Activated T-helper 2 cell treated with anti-CD3 and anti-CD28 coated beads, Interferon-gamma antibody, Interleukin-2, Interleukin-4, amounts not matched to agents 10 μg/mL and 5 μg/mL and 100 μg/mL, durations not matched to agents 14 hours and 24 hours and 36 hours (primary cell): ENCODE measurements at places on chromosomes 3 and 15.
A peak's percentile ranks its signal among the peaks of the same experiment; 100 is the strongest.

DNA sequence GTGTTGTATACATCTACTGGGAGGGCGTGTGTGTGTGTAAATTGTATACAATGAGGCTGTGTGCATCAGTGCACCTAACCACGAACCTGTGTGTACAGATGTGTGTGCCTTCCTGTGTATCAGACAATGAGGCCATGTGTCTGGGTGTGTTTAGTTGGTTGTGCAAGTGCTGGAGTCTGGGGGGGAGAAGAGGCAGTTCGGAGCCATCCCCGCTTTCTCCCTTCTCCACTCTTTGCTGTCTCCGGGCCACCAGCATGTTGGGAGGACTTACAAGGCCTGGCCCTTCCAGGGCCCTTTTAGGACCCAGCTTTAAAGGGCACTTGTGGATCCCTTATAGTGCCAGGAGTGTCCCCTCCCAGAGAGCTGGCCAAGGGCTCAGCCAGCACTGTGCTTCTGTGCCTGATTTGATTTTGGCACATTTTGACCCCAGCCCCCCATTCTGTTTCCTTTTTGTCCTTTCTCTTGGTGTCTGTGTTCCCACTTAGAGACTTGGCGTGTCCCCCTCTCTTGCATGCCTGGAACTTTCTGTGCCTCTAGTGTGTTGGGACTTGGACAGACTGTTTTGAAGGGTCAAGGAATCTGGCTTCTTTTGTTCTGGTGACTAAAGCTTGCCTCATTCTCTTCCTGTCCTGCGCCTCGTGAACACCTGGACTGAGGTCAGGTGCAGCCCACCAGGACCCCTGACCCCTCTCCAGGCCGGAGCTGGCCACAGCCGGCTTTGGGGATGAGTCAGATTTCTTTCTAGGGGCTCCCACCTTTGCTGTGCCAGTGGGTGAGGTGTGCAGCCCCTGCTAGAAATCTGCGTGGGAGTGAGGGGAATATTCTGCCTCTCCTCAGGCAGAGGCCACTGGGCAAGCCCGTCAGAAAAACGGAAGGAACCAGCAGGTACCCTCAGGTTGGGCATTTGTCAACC, 1.5 kb downstream of the CTDSPL start:
- no peak for DNase-seq
- no peak overlapping the region for H3K27ac ChIP-seq
- peaks cover 27% of the 10 kb centered on the region for H3K4me1 ChIP-seq
- H3K36me3 ChIP-seq: no peaks in the 10 kb centered on the region
- H3K4me3 ChIP-seq: peak overlapping the region; percentile 84
- peaks cover 23% of the 10 kb centered on the region for H3K27me3 ChIP-seq

DNA sequence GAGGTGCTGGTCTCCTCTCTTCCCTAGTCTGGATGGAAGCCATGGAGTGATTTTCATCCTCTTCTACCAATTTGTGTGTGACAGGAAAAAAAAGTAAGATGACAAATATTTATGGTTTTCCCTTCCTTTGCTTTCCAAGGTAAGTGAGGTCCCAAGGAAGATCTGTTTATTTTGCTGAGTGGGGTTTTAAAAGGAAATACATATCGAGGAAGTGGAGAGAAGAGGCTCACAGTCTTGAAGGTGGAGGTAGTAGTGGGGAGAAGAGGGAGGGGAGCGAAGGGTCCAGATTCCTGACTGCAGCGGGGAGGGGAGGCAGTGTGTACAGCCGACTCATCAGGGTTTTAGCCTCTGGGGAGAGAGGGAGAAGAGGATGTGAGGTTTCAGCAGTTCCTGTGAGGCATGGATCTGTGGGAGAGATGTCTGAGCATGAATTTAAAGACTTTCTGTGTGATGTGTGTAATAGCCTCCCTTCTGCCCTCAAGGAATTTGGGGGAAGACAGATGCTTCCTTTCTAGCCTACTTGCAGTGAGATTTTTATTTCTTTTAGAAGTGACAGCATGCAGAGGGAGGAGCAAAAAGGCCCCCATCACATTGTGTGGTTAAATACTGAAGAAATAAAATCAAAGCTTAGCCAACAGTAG, 272.4 kb downstream of the THRB start:
- no peak for DNase-seq
- H3K36me3 ChIP-seq: no peaks in the 10 kb centered on the region
- no peak overlapping the region for H3K4me3 ChIP-seq
- H3K27ac ChIP-seq: no peak overlapping the region

GRCh38 chr3:170357176-170358041, at the start of gene SKIL:
SKIL (plus strand) TSS chr3:170357715; CDS start chr3:170360332, 2,617 bp downstream.
- peaks cover 30% of the 10 kb centered on the region for H3K4me1 ChIP-seq
- peak within 1 kb of the TSS; percentile 97 for H3K27ac ChIP-seq
- peak; percentile 93 for DNase-seq
- H3K27me3 ChIP-seq: peaks cover 8% of the 10 kb centered on the region
- peaks cover 35% of the 10 kb centered on the region for H3K36me3 ChIP-seq

GRCh38 chr3:161905520-161906132, 409.0 kb downstream of the OTOL1 start:
- no peak overlapping the region for H3K27ac ChIP-seq
- H3K4me1 ChIP-seq: no peaks in the 10 kb centered on the region
- DNase-seq: no peak
- H3K27me3 ChIP-seq: no peaks in the 10 kb centered on the region
- no peaks in the 10 kb centered on the region for H3K36me3 ChIP-seq
- no peak overlapping the region for H3K4me3 ChIP-seq

DNA sequence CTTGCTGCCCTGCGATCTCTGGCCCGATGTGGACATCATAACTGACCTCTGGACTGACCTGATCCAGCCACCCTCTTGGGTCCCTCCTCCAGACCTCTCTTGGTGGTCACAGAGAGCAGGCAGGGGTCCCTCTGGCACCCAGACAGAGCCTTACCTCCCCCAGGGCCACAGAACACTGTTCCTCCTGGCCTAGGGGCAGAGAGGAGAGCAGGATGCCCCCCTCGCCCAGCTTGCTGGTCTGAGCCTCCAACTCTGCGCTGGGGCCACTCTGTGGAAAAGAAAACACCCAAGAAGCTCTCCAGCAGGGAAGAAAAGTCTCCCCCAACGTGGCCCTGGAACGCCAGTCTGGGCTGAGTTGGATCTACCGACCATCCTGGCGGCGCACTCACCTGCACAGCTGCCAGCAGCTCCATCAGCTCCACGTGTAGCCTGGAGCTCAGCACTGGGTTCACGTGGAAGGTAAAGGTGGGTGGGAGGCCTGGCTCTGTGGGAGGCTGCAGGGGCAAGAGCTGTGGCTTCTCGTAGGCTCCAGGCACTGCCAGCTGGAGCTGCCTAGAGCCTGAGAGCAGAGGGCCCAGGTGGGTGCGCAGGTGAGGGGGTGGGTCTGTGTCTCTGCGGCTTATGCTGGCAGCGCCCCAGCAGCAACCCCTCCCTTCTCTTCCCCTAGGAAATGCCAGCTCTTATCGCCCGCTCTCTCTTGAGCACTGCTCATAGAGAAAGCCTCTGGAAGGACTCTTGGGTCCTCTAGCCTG, 6.0 kb downstream of the PLA2G4F start:
- DNase-seq: no peak
- H3K27ac ChIP-seq: no peak overlapping the region
- H3K4me1 ChIP-seq: no peaks in the 10 kb centered on the region
- H3K27me3 ChIP-seq: no peaks in the 10 kb centered on the region

GRCh38 chr3:38638354-38638753, 11.1 kb downstream of the SCN5A start:
- H3K4me1 ChIP-seq: no peaks in the 10 kb centered on the region
- peaks cover 4% of the 10 kb centered on the region for H3K27me3 ChIP-seq
- no peak overlapping the region for H3K27ac ChIP-seq
- H3K4me3 ChIP-seq: no peak overlapping the region
- DNase-seq: no peak

DNA sequence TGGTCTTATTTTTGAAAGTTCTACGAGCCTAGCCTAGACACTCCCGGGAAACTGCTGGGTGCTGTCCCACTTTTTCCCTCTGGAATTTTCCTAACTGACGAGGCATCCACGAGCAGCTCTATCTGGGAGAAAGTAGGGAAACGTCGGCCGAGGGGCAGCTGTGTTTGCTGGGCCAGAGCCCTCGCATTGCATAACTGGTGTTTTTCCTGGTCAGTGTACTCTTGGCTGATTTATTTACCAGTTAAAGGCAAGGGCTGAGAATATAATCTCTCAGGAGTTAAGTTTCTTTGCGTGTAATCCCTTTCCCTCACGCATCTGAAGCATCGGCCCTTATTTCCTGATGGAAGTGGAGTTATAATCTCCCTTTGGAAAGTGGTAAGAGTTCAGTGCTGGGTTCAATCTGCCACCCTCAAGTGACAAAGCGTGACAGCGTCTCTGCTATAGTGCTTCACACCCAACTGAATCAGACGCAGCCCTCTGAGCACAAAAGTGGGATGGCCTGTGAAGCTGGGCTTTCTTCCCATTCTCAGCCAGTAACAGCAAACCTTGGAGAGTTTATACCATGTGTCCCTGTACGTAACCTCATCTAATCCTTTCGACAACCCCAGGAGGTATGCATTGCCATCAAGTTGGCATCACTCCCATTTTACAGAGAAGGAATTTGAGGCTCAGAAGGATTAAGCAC, 311.5 kb downstream of the RORA start:
- no peak for DNase-seq
- H3K4me3 ChIP-seq: no peak overlapping the region
- no peak overlapping the region for H3K27ac ChIP-seq
- no peaks in the 10 kb centered on the region for H3K36me3 ChIP-seq

DNA sequence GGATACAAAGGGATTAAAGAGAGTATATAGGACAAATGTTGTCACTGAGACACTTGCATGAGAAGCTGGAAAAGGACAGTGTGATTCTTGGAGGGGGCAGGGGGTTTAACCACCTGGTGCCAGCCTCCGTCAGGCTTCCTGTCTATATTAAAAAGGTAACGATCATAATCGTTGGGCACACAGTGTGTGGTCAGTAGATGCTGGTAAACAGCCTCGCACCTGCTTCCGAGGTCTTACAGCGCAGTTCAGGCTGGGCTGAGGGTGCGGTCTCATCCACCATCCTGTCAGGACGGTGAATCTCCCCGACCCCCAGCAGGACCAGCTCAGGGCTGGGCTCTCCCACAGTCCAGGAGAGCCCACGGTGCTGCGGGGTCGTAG, 47.7 kb upstream of the SMAD6 start:
- H3K4me3 ChIP-seq: no peak overlapping the region
- DNase-seq: no peak
- H3K4me1 ChIP-seq: peaks cover 3% of the 10 kb centered on the region
- H3K36me3 ChIP-seq: no peaks in the 10 kb centered on the region

GRCh38 chr3:118960876-118961450, 73.7 kb downstream of the IGSF11 start:
- H3K4me1 ChIP-seq: peaks cover 12% of the 10 kb centered on the region
- peaks cover 33% of the 10 kb centered on the region for H3K27me3 ChIP-seq
- no peak overlapping the region for H3K4me3 ChIP-seq
- H3K36me3 ChIP-seq: no peaks in the 10 kb centered on the region
- no peak overlapping the region for H3K27ac ChIP-seq
- DNase-seq: no peak

DNA sequence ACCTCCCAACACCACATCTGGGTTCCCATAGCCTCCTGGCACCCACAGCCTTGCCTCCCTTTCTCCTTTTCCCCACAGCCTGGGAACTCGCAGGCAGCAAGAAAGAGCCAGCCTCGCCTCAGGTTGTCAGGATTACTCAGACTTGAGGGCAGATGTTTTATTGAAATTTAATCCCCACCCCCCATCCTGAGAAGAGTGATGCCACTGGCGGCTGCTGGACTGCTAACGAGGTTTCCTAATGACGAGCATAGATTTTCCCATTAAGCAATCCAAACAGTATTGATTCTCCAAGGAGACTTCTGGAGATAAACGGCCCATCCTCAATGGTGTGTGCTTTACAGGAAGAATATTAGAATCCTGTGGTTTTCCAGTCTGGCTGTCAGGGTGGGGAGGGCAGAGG, 13.7 kb downstream of the SHF start:
- H3K36me3 ChIP-seq: peaks cover 16% of the 10 kb centered on the region
- no peaks in the 10 kb centered on the region for H3K4me1 ChIP-seq
- H3K27me3 ChIP-seq: no peaks in the 10 kb centered on the region
- H3K27ac ChIP-seq: no peak overlapping the region
- no peak overlapping the region for H3K4me3 ChIP-seq

GRCh38 chr3:65438612-65439011, 600.1 kb downstream of the MAGI1 start:
- no peaks in the 10 kb centered on the region for H3K4me1 ChIP-seq
- H3K36me3 ChIP-seq: no peaks in the 10 kb centered on the region
- H3K27ac ChIP-seq: no peak overlapping the region

- H3K4me1 ChIP-seq: no peaks in the 10 kb centered on the region
- H3K4me3 ChIP-seq: no peak overlapping the region
- no peak overlapping the region for H3K27ac ChIP-seq
- no peak for DNase-seq
- no peaks in the 10 kb centered on the region for H3K36me3 ChIP-seq
- H3K27me3 ChIP-seq: peaks cover 2% of the 10 kb centered on the region
Observed at GRCh38 chr3:24514119-24514518, 19.5 kb upstream of the THRB start.

- no peaks in the 10 kb centered on the region for H3K36me3 ChIP-seq
- H3K4me1 ChIP-seq: peaks cover 4% of the 10 kb centered on the region
- H3K27me3 ChIP-seq: peaks cover 12% of the 10 kb centered on the region
- no peak for DNase-seq
- H3K4me3 ChIP-seq: no peak overlapping the region
- no peak overlapping the region for H3K27ac ChIP-seq
Observed at GRCh38 chr15:69947394-69947793, 150.3 kb downstream of the TLE3 start.

DNA sequence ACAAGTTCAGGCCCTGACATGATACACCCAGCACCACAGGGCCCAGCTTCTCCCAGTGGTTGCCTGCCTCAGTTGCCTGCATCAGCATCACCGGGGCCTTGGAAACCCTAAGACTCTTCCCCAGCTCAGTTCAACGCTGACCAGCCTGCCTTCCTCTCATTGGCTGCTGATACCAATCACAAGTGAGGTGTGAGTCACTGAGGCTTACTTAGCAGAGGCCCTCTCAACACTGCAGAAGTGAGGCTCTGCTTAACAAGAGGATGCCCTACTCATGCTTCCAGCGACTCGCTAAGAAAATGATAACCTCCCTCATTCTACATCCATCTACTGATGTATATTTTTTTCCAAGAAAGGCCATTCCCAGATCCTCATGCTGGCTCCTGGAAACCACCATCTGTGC, 151.9 kb downstream of the ADAMTS17 start:
- H3K36me3 ChIP-seq: no peaks in the 10 kb centered on the region
- no peaks in the 10 kb centered on the region for H3K4me1 ChIP-seq
- no peak overlapping the region for H3K4me3 ChIP-seq
- no peaks in the 10 kb centered on the region for H3K27me3 ChIP-seq
- DNase-seq: no peak

- H3K27ac ChIP-seq: no peak overlapping the region
- H3K4me3 ChIP-seq: no peak overlapping the region
- H3K27me3 ChIP-seq: no peaks in the 10 kb centered on the region
- no peak for DNase-seq
- no peaks in the 10 kb centered on the region for H3K36me3 ChIP-seq
Observed at GRCh38 chr15:76377217-76377616, 40.6 kb downstream of the ISL2 start.
